Thoracic aorta (tissue), 2 donors: ENCODE measurements at places on chromosomes 5 and 9.

GRCh38 chr5:61048534-61048933 is 103.5 kb downstream of the NDUFAF2 start:
- DNase-seq, result no peak

DNA sequence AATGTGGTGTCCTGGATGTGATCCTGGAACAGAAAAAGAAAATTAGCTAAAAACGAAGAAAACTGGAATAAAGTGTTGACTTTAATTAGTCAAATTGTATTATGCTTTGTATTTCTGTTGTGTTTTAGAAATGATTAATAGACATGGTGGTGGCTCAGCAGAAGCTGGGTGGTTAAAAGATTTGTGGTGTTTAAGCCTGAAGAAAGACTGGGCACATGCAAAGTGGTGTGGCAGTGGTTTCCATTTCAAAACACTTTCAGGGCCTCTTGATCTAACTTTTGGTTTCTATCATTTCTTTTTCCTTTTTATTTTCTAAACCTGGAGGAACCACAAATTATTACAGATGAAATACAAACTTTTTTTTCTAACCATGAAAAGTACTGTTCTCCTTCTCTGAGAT is 44.1 kb downstream of the ADGRV1 start:
- no peak for DNase-seq

GRCh38 chr5:158324236-158324635 is 465.3 kb upstream of the CLINT1 start:
- no peak for DNase-seq

DNA sequence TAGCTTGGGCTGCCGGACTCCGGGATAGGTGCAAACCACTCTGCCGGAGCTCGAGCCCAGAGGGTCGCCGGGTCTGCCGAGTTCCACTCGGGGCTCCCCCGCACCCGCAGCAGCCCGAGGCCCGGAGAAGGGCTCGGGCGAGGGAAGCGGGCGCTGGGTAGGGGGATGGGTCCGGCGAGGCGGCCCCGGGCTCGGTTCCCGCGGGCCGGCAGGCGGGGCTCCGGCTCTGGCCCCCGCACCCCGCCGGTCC is 507 bp downstream of the RICTOR start:
- no peak for DNase-seq

DNA sequence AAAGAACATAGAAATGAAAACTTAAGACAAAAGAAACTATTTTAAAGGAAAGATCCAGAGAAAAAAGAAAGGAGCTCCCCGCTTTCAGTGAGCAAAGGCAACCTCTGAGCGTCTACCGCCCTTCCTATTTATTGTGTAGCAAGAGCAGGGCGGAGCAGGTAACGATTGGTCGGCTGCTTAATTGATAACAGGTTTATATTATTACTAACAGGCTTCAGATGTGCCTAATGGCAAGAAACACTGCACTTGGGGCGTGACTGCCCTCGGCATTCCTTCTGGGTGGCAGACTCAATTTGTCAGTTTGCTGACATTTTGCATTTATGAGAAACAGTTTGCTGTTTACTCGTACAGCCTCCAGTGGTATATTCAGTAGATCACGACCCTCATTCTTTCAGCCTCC is 482.7 kb upstream of the C9orf72 start:
- no peak for DNase-seq

DNA sequence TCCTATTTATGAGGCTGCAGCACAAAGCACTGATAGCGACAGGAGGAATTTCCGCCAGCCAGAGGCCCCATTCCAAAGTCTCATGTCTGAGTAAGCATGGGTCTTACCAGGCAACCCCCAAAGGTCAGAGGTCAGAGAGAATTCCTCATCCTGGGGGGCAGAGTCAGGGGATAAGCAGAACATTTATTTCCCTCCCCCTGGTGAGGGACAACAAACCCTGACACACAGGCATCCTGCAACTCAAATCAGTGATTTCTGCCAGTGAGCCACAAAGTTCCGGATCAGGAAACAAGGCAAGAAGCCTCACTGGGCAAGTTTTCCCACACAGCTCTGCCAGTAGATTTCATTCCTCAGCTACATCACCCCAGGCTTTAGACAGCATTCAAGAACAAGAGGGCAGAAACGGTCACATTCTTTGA is 37.0 kb downstream of the ADAMTS12 start:
- DNase-seq, result no peak

DNA sequence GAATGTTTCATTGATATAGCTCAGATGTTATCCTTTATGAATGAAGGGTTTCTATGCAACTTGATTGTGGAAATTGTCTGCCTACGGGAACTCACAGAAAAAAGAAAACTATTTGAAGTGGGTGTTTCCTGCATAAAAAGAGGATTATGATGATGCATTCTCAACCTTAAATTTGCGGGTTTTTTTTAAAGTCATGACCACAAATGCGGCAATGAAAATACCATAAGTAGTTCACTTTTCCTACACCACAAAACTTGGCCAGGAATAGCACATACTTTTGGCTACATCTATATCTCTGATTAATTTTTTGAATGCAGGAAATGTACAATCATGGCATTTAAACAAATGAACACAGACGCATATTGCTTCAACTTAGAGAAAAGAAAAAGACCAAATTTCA is 754.7 kb downstream of the DTWD2 start:
- DNase-seq, result no peak

GRCh38 chr5:61334868-61335615 is 3.0 kb downstream of the ZSWIM6 start:
- no peak for DNase-seq

GRCh38 chr5:83124593-83124992 is 47.2 kb downstream of the XRCC4 start:
- no peak for DNase-seq
